ENCODE measurements at places on chromosomes 12 and 14.

- peak; percentile 43 for DNase-seq
Observed at GRCh38 chr12:115835445-115835844, 442.0 kb downstream of the MED13L start.

DNA sequence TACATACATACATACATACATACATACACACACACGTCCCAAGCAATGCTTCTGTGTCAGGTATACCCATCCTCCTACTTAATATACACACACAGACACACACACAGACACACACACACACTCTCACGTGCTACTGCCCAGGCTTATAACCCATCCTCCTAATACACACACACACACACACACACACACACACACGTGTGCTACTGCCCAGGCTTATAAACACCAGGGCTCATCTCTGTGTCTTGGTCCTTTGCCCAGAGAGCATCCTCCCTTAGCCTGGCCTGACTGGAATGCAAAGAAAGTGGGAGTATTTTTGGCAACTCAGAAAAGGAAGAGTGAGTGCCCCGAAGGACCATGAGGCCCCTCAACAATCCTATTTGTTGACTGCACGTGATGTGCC, 129.0 kb downstream of the RBM19 start:
- peak; percentile 40 for DNase-seq

- peak; percentile 87 for DNase-seq
Observed at GRCh38 chr12:122860040-122860853, 25.0 kb downstream of the HIP1R start.

- no peak for DNase-seq
Observed at GRCh38 chr12:20211541-20211940, 156.8 kb upstream of the PDE3A start.

DNA sequence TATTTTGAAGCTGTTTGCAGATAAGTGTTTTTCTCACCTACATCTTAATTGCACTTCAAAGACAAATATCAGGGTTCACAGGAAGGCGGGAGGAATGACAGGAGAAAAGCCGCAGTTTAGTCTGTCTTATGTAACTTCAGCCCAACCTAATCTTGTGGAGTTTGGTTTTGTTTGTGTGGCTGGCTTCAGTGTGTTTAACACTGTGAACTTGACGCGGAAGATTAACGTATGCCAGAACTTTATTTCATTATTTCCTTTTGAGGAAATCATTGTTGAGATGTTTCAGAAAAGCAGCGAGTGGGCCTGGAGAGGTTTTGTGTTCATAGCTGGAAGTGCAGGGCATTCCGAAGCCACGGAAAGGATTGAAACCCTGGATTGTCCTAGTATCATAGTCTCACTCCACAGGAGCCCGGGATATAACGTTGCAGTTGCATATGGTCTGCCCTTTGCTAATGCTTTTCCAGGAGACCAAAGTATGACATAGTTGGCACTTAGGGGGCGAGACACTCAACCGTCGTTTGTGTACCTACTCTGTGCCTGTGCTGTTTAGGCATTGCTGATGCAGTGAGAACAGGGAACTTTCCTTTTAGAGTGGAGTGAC, 2.0 kb downstream of the PELI2 start:
- no peak for DNase-seq

DNA sequence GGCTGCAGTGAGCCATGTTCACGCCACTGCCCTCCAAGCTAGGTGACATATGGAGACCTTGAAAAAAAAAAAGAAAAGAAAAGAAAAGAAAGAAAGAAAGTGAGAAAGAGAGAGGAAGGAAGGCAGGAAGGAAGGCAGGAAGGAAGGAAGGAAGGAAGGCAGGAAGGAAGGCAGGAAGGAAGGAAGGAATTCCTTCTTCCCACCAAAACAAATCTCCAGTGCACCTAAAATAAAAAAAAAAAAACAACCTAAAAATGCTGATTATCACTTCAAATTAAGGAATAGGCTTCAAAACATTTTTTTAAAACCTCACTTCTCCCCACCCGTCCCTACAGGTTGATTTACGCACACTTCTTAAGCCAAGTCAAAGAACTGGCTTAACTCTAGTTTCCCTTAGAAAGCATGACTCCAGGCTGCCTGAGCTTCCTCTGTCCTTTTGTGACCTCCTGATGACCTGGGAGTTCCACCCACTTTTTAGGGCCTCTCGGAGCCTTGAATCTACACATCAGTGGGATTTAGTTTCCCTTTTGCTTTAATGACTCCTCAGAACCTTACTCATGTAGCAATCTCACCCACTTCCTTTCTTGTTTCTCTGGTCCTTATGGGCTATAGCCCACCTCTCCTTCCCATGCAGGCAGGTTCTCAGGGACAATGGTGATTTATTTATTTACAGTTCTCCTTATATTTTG, 18.6 kb downstream of the DUSP6 start:
- DNase-seq: peak; percentile 69

GRCh38 chr14:26917086-26917485, 319.3 kb upstream of the NOVA1 start:
- no peak for DNase-seq
